HFFc6 (cell line): ENCODE measurements at places on chromosomes 11 and 22. TPM values are rescaled to one million over a fixed set of nuclear protein-coding genes. Genes with fewer than 3 reads are reported as not detected.

The APOA4 gene
- not detected in 2 replicates for total RNA-seq

DNA sequence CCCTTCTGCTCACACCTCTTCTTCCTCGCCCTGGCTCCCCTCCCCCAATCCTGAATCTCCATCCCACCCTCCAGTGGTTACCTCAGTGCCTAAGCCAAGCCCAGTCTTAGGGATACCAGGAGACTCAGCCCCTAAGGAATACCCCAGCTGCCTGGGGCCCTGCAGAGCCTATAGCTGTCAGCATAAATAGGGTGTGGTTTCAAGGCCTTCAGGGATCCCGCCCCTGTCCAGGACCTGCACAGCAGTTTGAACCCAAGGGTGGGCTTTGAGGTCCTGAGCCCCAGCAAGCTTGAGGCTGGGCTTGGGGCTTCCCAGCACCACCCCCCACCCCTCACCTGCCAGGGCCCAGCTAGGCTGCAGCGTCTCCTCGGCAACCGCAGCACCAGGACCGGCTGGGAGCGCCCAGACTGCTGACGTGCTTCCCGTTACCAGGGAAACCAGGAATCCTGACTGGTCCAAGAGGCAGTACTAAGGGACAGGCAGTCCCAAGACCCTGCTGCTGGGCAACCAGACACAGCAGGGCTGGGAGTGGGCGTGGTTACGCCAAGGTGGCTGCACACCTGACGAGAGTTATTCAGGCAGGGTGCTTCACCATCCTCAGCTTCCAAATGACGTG lies 13.7 kb downstream of the APBB1 start:
- no peaks in the 10 kb centered on the region; the same call in 1 of the 2 replicates for H3K27me3 ChIP-seq
- no peak overlapping the region for H3K27ac ChIP-seq
- H3K36me3 ChIP-seq: no peaks in the 10 kb centered on the region
- H3K4me3 ChIP-seq: no peak overlapping the region
- DNase-seq: no peak
- H3K4me1 ChIP-seq: peaks cover 16% of the 10 kb centered on the region

The CLCF1 gene
- 8.8 to 12.8 TPM (median 9.8 TPM) in 3 replicates for total RNA-seq

GRCh38 chr11:100883830-100884229 lies 196.7 kb downstream of the ARHGAP42 start:
- H3K27me3 ChIP-seq: no peaks in the 10 kb centered on the region
- no peak for DNase-seq
- peaks cover 21% of the 10 kb centered on the region for H3K36me3 ChIP-seq
- H3K27ac ChIP-seq: no peak overlapping the region
- no peak overlapping the region for H3K4me3 ChIP-seq

GRCh38 chr11:92702805-92703448 lies 266.5 kb upstream of the MTNR1B start:
- no peak overlapping the region for H3K4me3 ChIP-seq
- no peak overlapping the region for H3K27ac ChIP-seq
- DNase-seq: peak; percentile 17

DNA sequence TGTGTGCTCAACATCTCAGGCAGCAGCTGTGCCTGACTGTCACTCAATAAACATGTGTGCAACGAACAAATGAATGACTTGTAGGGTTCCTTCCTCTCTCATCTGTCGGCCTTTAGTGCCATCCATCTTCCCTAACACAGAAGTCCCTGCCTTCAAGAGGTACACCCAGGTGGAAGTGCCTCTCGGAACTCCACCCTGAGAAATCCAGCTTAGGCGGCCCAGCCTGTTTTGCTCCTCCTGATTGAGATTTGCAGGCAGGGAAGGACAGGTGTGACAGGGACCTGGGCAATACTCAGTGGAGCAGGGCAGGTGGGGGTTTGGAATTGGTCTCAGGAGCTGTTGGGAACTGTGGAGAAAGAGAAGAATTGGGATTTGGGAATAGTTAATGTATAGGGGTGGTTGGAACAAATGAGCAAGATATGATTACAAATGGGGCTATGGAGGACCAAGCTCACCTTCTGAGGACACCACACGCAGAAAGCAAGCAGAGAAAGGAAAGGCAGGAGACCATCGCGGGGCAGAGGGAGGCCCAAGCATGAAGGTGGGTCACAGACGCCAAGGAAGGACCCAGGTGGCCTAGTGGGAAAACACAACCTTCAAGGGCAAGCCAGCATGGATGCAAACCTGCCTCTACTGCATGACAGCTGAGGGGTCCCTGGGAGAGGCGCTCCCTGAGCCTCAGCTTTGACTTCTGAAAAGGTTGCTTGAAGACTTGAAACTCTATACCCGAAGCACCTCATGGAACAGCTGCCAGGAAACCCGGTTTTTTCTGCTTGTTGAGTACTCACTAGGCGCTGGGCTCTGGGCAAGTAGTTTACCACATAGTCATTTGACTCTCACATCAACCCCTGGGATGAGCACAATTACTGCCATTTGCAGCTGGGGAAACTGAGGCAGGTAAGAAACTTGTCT lies 40.9 kb upstream of the ANO1 start:
- no peak overlapping the region for H3K27ac ChIP-seq
- H3K27me3 ChIP-seq: peaks cover 51% of the 10 kb centered on the region
- no peak for DNase-seq
- H3K36me3 ChIP-seq: peaks cover 15% of the 10 kb centered on the region
- H3K4me3 ChIP-seq: no peak overlapping the region

DNA sequence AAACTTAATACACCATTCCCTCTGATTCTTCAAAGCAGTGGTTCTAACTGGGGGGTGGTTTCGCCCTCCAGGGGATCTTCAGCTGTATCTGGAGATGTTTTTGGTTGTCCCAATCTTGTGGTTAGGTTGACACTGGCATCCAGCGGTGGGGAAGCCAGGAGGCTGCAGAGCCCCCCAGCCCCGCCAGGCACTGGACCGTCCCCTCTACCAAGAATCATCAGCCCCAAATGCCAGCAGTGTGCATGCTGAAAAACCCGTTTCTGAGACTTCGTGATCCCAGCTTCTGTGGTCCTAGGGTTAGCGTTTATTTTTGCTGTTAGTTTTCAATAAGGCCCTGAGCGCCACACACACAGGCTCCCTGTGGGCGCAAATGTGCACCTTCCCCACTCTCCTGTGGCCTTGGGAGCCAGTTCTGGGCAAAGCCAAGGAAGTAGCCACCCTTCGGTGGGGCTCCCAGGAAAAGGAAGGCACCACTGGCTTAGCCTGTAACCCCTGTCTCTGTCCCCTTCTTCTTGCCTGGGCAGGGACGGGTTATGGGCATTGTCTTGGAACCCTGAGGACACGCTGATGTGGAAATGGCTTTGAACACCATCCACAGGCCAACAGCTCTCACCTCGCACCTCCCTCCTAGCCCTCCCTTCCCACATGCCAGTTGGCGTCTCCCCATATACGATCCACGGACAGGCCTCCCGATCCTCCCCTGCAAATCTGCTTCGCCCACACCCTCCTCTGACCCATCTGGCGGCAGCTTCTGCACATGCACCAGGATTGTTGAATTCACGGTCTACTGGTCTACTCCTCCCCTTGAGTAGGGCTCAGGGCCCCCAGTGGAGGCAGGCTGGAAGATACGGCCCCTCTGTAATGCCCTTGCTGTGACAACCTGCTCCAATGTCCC lies 71.4 kb upstream of the CCND1 start:
- DNase-seq: no peak
- H3K36me3 ChIP-seq: no peaks in the 10 kb centered on the region
- H3K4me3 ChIP-seq: no peak overlapping the region

GRCh38 chr11:111912535-111912934 lies at the start of gene HSPB2:
Gene HSPB2, plus strand, starts transcription at chr11:111912734. Its CDS starts 96 bp downstream, at chr11:111912830.
- peak within 1 kb of the TSS; percentile 90 for H3K27ac ChIP-seq
- H3K4me1 ChIP-seq: peaks cover 36% of the 10 kb centered on the region

The WNT7B gene
- total RNA-seq: 0.08 to 0.23 TPM (median 0.09 TPM) in 3 replicates
